ENCODE measurements at places on chromosomes 7 and 10.

GRCh38 chr10:26156019-26156418, 60.6 kb upstream of the GAD2 start:
- DNase-seq, result no peak

DNA sequence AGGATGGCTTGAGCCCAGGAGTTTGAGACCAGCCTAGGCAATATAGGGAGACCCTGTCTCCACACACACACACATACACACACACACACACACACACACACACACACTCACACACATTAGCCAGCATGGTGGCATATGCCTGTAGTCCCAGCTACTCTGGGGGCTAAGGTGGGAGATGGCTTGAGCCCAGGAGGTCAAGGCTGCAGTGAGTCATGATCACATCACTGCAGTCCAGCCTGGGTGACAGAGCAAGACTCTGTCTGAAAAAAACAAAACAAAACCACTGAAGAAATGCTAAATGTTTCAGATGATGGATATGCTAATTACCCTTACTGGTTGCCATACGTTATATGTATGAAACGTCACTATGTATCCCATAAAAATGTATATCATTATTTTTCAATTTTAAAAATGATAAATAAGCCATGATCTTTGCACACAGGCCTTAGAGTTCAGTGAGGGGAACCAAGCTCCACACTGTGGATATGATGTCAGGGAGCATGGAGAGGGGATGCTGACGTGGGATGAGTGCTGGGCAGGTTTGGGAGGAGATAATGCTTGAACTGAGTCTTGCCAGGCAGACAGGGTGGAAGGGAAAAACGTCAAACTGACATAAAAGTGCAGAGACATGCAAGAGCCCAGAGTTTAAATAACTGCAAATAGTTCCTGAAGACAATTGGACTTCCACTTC, 45.9 kb upstream of the ARHGAP12 start:
- DNase-seq, result peak; percentile 25

DNA sequence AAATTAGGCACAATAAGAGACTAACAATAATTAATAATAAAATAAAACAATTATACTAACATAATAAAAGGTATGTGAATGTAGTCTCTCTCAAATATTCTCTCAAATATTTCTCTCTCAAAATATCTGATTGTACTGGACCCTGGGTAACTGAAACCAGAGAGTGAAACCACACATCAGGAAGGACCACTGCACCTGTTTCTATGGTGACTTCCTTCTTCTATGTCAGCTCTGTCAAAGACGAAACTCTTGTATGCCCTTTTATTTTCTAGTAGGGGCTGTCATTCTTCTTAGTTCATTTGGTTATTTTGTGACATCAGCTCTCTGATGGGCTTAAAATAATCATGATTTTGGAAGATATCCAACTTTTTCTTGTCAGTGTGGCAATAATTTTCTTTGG, 428.0 kb upstream of the TPK1 start:
- DNase-seq, result no peak

DNA sequence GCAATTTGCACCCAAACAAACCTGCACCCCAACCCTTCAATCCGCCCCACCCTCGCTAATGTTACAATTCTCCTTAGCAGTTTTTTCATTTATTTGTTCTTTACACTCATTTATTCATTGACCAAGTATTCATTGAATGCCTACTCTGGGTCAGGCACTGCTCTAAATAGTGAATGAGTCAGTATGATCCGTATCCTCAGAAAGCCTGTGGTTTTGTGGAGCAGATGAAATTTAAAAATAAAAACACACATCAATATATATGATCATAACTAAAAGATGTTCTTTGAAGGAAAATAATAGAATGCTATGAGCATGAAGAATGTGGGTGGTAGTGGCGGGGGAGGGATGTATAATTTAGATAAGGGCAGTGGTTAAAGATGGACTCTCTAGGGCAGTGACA, 13.3 kb downstream of the IFIT5 start:
- peak; percentile 85 for DNase-seq

DNA sequence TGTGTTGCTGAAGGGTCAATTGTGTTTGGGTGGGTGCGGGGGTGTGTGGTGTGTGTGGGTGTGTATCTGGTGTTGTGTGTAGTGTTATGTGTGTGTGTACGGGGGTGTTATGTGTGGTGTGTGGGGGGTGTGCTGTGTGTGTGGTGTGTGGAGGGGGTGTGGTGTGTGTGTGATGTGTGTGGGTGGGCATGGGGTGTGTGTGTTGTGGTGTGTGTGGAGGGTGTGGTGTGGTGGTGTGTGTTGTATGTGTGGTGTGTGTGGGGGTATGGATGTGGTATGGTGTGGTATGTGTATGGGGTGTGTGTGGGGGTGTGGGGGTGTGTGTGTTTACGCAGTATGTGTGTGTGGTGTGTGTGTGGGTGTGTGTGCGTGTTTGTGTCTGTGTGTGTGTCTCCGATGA, 110.8 kb downstream of the ZNF22 start:
- DNase-seq, result no peak

- DNase-seq, result no peak
Observed at GRCh38 chr10:106280896-106281460, 883.5 kb downstream of the SORCS1 start.

DNA sequence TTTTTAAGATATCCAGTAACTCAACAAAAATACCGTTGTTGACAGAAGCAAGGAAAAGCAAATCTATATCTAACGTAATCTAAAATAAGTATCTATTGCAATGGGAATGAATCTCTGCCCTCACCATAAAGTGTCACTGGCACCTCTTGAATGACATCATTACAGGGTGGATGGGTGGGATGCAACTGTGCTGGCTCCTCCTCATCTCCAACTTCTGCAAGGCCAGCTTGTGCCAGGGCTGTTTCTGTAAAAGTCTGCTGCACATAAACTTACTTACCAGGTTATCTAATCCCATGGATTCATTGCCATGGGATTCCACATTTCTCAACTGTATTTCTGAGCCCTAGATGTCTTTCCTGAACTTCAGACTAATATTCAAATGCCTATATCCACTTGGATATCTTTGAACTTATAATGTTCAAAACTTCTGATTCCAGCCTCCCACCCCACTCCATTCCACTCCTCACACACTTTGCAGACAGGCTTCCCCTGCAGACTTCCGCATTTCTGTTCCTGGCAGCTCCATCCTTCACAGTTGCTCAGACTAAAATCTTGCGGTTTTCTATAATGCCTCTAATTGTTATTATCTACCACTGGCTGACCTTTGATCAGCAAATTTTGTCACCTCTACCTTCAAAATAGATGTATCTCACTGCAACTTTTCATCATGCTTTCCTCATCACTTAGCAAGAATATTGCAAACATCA, 10.7 kb downstream of the FGL2 start:
- DNase-seq, result no peak

- peak; percentile 86 for DNase-seq
Observed at GRCh38 chr10:126921974-126922525, 16.8 kb downstream of the DOCK1 start.

DNA sequence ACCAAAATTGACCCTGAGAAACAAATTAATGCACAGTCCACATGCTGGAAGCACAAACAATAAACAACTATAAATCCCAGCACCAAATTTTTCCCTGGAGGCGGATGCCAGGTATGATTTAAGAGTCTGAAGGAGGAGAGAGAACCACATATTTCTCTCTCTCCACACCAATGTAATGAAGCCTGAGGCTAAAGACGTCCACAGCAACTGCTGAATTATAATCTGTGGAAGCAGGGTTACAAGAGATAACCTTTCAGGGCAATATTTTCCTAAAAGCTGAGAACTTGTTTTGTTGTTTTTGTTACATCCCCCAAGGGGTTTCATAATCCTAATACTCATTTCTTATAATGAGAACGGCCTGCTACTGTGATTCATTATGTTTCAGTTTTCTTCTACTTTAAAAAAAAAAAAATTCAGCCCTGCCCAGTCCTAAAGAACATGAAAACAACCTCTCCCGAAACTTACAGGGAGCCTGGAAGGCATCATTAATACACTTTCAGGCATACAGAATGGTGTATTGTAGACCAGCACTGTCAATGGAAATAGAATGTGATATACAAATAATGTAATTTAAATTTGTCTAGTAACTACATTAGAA, 48.5 kb upstream of the ABLIM1 start:
- no peak for DNase-seq

GRCh38 chr7:11394438-11394837, 420.8 kb downstream of the PHF14 start:
- DNase-seq, result no peak

DNA sequence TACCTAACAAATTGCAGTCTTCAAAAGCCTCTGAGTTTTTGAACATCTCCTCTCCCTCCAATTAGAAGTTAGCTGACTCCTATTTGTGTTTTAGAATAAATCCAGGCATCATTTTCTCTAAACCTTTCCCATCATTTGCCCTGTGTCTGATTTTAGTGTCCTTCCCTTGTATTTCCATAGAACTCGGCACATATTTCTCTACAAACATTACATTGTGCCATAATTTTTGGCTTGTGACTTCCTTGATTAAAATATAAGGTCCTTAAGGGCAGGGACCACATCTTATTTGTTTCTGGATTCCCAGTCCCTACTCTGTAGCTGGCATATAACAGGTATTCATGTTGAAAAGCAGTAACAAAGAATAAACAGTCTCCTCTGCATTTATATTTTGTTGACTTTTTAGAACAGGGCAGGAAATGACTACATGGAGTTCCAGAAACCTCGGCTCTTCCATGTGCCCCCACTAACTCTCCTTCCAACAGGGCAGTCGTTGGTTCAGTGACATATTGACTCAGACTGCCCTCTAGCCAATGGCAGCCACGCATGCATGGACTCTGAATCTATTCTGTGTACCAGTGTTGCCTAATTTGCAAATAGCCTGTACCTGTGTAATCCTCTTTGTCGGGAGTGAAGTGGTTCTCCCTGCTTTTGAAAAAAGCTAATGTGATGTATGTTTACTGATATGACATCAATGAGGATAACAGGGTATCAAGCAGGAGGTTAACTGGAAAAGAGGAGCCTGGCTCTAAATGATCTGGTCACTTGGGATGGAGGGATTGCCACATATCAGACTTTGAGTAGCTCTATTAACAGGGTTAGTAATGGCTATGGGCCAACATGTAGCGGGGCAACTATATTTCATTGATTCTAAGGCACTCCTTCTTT, 19.8 kb upstream of the CPN1 start:
- DNase-seq, result no peak

GRCh38 chr10:111392910-111393309, 316.1 kb downstream of the ADRA2A start:
- DNase-seq, result no peak

DNA sequence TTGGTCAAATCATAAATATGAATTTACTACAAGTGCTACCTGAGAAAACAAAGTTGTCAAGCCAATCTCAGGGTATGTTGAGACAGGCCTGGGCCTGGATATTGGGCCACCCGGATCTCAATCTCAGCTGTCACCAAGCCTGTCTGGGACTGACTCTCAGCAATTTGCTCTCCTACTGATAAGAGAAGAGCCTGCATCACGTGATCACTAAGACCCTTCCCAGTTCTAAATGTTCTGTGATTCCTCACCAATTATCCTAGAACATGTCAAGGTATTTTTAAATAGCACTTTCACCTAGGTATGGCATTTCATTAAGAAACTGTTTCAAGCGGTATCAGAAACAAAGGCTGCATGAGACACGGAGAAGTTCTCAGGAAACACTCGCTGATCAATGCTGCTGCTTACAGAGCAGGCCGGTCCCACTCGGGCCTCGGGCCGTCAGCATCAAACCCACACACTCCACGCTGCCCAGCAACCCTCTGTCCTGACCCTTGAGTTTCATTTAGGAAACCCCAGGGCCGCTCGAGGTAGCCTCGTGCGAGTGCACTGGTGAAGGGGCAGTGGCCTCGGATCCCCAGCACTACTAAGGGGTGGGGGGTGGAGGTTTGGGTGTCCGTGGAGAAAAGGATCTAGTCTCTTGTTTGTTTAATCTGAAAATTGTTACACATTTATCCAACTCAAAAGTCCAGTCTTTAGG, 4.1 kb downstream of the KLF6 start:
- DNase-seq, result peak; percentile 10

DNA sequence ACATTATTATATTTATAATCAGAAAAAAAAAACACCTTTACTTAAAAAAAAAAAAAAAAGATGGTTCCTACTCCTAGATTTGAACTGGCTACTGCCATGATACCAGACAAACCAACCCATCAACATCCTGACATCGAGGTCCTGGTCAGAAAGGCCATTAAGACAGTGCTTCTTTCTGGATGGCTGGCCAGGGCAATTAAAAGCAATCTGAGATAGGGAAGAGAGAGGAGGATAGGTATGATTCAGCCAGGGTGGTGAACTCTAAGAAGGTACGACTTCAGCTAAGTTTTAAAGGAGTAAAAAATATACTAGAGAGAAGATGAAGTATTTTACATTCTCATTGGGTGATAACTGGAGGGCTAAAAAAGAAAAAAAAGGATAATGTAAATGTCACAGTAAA, 139.0 kb downstream of the DOCK4 start:
- no peak for DNase-seq

GRCh38 chr10:72765051-72765745, 73.3 kb downstream of the MCU start:
- no peak for DNase-seq

DNA sequence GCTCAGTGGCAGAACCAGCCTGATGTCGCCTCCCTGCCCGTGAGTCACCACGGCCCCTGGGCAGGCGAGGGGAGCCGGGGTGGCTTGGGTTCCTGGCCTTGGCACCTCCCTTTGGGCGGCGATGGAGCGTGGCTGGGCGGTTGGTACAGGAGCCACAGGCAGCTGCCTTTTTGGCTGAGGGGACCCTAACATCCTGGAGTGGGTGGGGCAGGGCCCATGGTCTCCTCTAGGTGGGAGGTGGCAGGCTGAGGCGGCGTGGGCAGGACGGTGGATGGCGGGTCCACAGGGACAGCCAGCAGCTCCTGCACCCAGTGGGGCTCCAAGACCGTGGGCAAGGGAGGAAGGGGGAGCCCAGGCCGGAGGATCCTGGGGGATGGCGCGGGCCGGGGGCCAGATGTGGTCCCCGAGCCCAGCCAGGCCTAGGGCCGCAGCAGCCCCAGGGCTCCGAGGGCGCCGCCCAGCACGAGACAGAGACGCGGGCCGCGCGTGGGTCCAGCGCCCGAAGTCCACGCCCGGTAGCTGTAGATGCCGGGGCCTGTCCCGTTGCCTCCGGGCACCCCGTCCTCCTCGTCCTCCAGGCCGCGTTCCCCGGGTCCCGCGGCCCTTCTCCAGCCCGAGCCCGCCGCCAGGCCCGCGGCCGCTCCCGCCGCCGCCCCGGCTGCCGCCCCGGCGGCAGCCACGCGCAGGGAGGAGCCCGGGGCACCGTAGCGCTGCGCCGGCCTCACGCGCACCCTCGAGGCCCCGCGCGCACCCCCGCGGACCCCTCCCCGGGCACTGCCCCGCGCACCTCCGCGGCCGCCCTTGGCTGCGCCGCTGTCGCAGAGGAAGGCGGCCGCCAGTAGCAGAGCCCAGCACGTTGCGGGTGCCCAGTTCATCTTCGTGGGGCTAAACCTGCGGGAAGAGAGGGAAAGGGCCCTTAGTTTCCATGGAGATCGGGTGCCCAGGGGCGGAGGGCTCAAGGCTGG, 1.3 kb downstream of the SPRN start:
- no peak for DNase-seq

DNA sequence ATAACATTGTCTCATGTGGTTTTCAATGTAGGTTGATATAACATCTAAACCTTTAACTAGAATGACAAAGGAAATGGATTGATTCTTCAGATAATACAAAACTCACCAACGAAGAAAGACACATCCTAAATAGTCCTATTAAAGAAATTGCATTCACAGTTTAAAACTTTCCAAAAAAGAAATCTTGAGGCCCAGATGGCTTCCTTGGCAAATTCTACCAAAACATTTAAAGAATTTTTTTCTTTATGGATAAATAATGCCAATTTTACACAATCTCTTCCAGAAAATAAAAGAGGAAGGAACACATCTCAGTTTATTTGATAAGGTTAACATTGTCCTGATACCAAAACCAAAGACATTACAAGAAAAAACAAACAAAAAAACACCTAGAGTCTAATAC, 349.5 kb downstream of the CALN1 start:
- no peak for DNase-seq

All from astrocyte (in vitro differentiated cells and primary cell).